Stimulated activated effector memory CD8-positive, alpha-beta T cell treated with anti-CD3 and anti-CD28 coated beads, Interleukin-12 subunit alpha, Interleukin-12 subunit beta, amount 100 ng/mL, for 72 hours (primary cell): ENCODE measurements at places on chromosomes 2 and 18.

DNA sequence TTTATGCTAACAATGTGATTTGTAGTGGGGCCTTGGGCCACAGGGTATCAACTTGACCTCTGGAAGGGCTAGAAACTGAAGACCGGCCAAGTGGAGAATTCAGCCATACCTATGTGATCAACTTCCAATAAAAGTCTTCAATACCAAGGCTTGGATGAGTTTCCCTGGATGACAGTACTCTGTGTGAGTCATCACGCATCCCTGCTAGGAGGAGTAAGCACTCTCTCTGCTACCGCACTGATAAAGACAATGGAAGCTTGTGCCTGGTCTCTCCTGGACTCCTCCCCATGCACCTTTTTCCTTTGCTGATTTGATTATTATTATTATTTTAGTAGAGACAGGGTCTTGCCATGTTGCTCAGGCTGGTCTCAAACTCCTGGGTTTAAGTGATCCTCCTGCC lies 58.1 kb downstream of the SKA1 start:
- DNase-seq: no peak

GRCh38 chr2:173355132-173355865 lies 627 bp downstream of the CDCA7 start:
- DNase-seq: peak; percentile 64

GRCh38 chr2:39379643-39380524 lies 57.2 kb downstream of the MAP4K3 start:
- DNase-seq: no peak

- DNase-seq: no peak
Measured at GRCh38 chr2:38146275-38146906, 70.4 kb upstream of the CYP1B1 start.

DNA sequence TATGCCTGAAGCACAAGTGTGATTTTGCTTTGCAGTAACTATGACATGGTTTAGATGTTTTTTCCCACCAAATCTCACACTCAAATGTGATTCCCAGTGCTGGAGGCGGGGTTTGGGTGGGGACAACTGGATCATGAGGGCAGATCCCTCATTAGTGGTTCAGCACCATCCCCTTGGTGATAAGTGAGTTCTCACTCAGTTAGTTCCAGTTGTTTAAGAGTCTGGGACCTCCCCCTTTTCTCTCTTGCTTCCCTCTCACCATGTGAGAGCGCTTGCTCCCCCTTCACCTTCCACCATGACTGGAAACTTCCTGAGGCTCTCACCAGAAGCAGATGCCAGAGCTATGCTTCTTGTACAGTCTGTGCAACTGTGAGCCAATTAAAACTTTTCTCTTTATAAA lies 102.9 kb downstream of the NBAS start:
- no peak for DNase-seq

DNA sequence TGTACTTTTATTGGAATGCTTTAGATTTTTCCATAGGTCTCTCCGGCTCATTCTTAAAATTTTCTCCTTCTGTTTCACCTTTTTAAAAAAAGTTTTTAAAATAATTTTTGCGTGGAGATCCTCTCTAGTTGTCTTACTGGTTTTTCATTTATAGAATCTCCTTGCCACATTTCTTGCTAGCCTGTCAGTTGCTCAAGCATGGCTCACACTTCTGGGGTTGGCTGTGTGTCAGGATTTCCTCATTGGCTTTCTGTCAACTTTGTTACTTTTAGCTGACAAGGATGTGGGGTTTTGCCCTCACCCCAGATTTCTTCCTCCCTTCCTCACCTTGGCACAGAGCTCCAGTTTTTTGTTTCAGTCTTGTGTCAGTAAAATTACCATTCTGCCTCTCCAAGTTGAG lies 124.6 kb downstream of the ZNF407 start:
- DNase-seq: no peak

- DNase-seq: no peak
Measured at GRCh38 chr18:55413474-55413873, 174.5 kb downstream of the TCF4 start.
